Amniotic stem cell (primary cell): ENCODE measurements at places on chromosomes 12 and 14.

- no peak for DNase-seq
These were observed 77.3 kb upstream of the RTL1 start for GRCh38 chr14:100980823-100981222.

DNA sequence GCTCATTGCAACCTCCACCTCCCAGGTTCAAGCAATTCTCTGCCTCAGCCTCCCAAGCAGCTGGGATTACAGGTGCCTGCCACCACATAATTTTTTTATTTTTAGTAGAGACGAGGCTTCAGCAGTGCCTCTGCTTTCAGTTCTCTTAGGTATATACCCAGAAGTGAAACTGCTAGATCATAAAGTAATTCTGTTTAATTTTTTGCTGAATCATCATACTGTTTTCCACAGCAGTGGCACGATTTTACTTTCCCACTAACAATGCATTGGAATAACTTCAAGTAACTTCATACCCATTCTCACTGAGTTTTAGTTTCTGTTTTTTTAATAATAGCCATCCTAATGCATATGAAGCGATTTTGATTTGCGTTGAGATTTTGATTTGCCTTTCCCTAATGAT, 148.0 kb upstream of the G2E3 start:
- no peak for DNase-seq

GRCh38 chr12:13182881-13183280, 13.6 kb upstream of the EMP1 start:
- DNase-seq = no peak

DNA sequence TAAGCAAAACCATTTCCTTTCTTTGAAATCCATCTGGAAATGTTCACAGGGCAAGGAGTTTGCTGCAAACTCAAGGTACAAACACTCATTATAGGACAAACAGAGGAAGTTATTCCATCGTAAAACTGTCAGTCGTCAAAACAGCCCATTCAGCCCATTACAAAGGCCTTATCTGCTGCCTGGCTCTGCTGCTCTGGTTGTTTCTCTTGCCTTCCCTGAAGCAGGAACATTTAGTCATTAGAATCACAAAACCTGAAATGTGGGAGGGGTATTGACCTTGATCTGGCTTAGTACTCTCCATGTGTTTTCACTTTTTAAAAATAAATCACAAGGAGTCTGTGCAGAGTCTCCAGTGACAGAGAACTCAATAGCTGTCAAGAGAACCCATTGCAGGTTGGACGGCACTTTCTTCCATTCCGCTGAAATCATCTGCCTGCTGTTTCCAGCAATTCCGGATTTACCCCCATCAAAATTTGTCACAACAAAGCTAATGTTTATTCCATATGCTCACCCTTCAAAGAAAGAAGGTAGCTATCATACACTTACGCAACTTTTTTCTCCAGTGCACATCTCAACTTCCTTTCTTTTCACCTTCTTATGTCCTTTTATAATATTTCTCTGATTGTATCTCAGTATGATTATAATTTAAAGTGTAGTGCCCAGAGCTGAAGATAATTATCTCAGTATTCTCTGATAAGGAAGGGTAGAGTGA, 24.6 kb upstream of the ITPR2 start:
- DNase-seq = no peak

DNA sequence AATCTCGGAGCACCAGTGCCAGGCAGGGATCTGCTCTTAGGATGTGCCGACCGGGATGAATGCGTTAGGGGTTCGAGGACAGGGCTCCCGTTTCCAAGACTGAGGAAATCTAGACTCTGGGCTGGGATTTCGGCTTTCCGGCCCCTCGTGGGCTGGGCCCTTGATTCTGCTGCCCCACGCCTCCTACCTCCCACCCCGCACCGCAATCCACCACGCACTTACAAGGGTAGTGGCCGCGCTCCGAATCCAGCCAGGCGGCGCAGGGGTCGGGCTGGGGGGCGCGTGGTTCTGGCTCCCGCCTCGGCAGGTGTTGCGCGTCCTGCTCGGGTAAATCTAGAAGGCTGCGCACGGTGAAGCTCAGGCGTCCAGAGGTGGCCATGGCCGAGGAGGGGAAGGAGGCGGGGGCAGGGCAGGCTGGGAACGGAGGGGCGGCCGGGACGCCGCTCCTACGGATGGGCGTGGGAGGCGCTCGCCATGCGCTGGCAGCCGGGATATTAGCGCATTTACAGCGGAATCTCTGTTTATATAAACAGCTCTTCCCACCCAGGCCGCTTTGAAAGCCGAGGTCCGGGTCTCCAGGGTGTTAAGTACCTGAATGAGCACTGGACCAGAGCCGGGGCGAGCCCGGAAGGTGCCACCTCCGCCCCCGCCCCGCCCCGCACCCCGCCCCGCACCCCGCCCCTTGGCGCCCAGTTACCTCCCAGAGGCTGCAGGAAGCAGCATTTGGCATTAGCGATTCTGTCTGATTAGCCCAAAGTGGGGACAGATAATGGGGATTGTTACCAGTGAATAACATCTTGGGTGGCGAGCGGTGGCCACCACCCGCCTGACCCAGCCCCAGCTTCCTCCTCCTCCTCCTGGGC, at the start of gene NKX2-8:
NKX2-8 (minus strand) TSS at position 604 of the 863 bp plus-strand sequence; CDS start at position 379, 225 bp downstream.
- no peak for DNase-seq

DNA sequence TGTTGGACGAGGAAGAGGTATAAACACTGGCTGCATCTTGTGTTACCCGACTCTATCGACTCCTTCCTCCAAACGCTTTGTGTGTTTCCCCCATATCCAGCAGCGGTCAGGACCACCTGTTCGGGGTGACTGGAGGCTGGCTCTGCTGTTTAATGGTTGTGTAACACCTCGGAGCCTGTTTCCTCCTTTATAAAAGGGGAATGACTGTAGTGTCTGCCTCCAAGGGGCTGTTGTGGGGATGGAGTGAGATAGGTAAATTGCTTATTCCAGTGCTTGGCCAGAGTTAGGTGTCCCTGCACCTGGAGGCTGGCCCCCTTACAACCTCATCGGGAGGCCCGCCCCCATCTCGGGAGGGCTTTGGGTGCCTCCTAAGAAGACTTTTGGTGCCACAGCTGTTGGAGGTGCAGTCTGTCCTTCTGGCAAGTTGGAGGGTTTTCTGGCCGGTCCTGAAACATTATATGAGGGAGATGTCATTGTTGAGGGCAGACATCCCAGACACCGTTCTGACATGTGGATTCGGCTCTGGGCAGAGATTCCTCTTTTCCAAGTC, 1.1 kb downstream of the MLXIP start:
- no peak for DNase-seq

GRCh38 chr12:57250956-57251355, at the start of gene STAC3:
Gene STAC3 (minus strand): TSS chr12:57251187. CDS start chr12:57249636, 1,551 bp downstream.
- no peak for DNase-seq

DNA sequence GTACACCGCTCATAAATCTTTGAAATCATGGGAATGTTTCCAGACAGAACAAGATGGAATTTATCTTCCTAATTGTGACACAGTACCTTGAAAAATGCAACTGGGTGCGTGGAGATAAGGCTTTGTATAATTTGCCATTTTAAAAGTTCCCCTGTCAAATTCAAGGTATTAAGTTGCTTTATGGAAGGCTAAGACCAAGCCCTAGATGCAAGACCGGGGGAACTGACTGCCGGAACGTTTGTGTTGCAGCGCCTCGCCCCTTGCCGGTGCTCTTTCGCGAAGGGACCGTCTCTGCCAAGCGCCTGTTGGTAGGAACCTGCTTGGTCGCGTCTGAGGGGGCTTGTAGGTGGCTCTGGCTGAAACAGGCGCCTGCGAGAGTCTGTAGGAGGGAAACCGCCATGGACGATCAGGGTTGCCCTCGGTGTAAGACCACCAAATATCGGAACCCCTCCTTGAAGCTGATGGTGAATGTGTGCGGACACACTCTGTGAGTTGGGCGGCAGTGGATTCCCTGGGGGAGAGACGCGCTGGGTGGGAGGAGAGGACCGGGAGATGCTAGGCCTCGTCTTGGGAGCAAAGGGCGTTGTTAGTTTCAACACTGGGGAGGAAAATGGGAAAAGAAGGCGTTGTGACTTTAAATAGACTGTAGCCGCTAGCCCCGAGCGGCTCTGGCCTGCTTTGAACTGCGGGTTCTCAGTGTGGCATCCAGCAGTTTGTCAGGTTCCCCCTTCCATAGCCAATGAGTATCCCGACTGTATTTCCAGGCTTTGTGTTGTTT, at the start of gene MNAT1:
MNAT1 (plus strand) TSS at position 297 of the 778 bp plus-strand sequence; CDS start at position 399, 102 bp downstream.
- peak; percentile 62 for DNase-seq

DNA sequence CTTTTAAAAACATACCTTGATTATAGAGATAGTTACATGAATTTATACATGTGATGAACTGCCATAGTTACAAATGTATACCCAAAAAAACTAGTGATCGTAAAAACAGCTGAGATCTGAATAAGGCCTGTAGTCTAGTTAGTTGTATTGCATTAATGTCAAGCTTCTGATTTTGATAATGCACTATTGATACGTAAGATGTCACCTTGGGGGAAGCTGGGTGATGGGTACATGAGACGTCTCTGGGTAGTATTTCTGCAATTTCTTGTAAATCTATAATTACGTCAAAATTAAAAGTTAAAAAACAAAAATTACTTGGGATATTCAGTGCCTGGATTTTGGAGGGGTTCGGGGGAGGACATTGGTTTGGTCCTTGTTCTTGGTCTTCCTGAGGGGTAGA, 144.4 kb downstream of the SAMD4A start:
- DNase-seq = no peak

GRCh38 chr14:68376067-68376779, 416.6 kb downstream of the ZFP36L1 start:
- DNase-seq = no peak
